ENCODE measurements at places on chromosomes 5 and 9. TPM values are rescaled to one million over a fixed set of nuclear protein-coding genes. Genes with fewer than 3 reads are reported as not detected.

EXD3 gene
- total RNA-seq, result 5.7 TPM

RNF14 gene
- total RNA-seq, result 44.4 TPM

SPATA31C1 gene
- not detected for total RNA-seq

PTCH1 gene
- total RNA-seq, result 3.1 TPM

GPX8 gene
- 49.4 TPM for total RNA-seq

DOCK8 gene
- 0.55 TPM for total RNA-seq

ABO gene
- not detected for total RNA-seq

CCL28 gene
- 0.31 TPM for total RNA-seq

TNFSF8 gene
- not detected for total RNA-seq

ERCC8 gene
- 21.7 TPM for total RNA-seq

CXCL14 gene
- total RNA-seq, result 0.12 TPM

SELENOP gene
- 0.10 TPM for total RNA-seq

TOR4A gene
- total RNA-seq, result 28.5 TPM

ZNF366 gene
- not detected for total RNA-seq

TNIP1 gene
- total RNA-seq, result 137 TPM

TTC16 gene
- not detected for total RNA-seq

SLC46A2 gene
- not detected for total RNA-seq

SLC6A3 gene
- 0.17 TPM for total RNA-seq

GBGT1 gene
- total RNA-seq, result 3.4 TPM
